Stimulated activated CD4-positive, alpha-beta T cell treated with anti-CD3 and anti-CD28 coated beads, Interleukin-4, amount 100 ng/mL, for 4 hours (primary cell): ENCODE measurements at places on chromosomes 12 and 14.

GRCh38 chr12:468671-469389 is 9.1 kb downstream of the B4GALNT3 start:
- no peak for DNase-seq

GRCh38 chr12:122486805-122487426 is 13.8 kb downstream of the ZCCHC8 start:
- DNase-seq: no peak

GRCh38 chr14:55451950-55452349 is 11.5 kb upstream of the TBPL2 start:
- no peak for DNase-seq

DNA sequence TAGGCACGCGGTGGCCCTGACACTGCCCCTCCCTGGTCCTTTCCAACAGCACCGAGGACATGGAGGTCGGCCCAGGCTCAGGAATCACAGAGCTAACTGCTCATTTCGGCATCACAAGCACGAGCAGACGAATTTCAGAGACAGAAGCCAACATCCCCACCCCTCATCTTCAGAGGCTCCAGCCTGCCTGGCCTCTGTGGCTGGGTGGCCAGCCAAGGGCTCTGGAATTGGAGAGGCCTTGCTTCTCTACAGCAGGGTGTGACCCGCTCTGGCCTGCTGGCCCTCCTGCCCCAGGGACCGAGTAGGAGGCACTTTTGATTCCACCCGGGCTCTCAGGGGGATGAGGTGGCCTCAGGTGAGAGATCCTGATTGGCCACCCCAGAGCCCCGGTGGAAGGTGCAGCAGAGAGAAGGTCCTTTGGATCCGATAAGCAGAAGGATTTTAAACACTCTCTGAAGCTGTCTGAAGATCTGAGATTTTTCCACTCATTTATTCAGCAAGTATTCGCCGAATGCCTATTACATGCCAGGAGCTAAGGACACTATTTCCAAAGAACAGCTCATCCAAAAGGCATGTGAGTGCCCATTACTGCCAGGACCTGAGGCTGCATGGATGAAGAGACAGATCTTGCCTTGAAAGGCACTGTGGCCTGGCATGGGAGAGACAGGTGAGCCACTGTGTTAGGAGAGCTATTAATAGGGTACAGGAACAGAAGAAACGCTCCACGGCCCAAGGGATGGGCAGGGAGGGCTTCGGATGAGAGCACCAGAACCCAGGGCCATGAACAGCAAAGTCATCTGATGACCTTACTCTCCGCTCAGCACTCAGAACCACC is 10.2 kb downstream of the BAG5 start:
- DNase-seq: no peak

GRCh38 chr12:125070112-125070511 is 4.9 kb downstream of the AACS start:
- no peak for DNase-seq

DNA sequence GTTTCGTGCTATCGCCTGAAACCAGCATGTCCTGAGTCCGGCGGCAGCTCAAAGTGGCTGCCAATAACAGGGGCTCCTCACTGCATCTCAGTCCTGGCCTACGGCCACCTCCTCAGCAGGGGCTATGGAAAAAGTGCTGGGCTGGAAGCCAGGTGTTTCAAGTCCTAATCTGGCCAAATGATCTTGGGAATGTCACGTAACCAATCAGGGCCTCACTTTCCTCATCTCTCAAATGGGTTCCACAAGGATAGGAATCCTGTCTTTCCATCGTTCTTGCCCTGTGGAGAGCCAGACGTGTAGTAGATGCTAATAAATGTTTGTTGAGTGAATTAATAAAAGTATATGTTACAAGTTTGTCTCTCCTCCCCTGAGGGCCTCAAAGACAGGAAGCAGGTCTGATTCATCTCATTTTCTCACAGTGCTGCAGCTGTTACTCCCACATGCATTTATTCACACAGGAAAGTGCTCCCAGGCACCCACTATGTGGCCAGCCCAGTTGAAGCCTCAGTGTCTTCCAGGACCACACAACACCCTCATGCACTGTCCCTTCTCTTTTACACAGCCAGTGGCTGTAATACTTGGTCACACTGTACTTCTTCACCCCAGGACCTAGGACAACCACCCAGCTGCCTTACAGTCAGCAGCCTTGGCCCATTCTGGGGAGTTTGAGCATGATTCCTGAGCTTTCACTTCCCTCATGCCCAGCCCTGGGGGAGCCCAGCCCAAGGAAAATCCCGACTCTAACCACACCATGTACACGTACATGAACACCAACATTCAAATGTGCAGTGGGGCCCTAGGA is 5.0 kb downstream of the CMKLR1 start:
- DNase-seq: no peak

- DNase-seq: no peak
Measured at GRCh38 chr14:79543967-79544697, 667.2 kb downstream of the DIO2 start.

DNA sequence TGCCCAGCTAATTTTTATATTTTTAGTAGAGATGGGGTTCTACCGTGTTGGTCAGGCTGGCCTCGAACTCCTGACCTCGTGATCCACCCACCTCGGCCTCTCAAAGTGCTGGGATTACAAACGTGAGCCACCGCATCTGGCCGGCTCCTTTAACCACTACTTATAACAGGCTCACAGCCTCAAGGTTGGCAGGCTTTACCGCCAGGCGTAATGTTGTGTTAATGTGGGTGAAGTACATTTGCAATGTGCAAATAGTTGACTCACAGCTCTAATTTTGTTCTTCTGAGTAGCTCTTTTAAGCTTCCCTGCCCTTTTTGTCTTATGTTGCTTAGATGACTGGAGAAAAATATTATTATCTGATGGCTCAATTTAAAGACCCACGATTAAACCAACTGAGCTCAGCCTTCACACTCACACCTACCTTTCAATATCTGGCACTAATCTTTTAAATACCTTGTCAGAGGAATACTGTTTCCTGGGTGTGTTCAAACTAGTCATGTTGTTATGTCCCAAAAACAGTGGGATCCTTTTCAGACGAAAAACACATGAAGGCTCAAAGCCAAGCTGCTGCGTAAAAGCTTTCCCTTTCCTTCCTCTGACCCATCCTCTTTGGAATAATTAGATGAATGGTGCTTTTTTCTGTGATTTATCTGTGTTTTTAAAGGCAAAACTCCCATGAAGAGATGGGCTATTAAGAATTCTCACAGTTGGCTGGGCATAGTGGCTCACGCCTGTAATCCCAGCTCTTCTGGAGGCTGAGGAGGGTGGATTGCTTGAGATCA is 57.2 kb upstream of the USP44 start:
- DNase-seq: no peak

DNA sequence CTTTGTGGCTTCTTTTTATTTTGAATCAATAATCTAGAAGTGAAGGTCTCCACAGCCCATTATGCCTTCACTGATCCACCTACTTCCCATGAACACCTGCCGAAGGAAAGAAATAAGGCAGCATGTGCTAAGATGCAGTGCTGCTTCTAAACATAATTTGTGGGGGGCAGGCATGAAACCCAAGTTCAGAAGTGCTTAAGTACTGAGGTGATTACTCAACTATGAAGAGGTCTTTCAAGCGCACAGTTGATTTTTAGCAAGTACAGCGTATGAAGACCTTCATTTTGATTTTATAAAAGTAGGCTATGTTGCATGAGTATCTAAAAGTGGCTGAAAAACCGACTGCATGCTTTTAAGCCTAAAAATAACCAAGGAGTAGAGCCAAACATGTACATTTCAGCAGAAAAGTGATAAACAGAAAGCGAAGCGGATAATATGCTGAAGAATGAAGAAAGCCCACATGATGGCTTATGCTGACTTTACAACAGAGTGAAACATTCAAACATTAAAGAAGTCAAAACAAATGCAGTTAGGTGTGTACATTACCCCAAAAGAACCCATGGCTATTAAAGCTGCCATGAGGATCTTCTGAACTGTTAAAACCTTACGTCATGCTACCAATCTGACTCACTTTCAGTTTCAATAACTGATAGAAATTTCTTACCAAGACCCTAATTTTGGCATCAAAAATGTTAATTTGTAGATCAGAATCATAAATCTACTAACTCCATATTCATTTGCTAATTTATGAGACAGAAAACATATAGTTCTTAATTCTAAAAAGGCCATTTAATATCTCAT is 29.3 kb downstream of the KICS2 start:
- DNase-seq: no peak

DNA sequence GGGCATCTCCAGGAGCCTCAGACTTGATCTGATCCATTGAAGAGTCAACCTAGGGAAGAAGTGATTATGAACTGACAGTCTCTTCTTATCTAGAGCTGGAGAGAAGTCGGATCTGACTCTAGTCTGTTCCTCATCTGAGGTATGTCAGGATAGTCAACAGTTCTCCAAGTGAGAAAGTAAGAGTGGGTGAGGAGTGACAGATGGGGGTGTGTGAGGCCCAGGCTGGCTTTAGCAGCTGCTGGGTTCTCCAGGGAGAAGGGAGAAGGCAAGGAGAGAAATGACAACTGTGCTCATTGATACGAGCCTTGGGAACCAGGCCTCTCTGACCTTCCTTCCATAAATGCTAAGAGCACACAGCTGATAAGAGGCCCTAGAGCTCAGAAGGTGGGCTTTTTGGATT is 53.3 kb downstream of the IRAK3 start:
- no peak for DNase-seq

GRCh38 chr12:7638760-7639555 is 26.8 kb downstream of the APOBEC1 start:
- DNase-seq: peak; percentile 56

DNA sequence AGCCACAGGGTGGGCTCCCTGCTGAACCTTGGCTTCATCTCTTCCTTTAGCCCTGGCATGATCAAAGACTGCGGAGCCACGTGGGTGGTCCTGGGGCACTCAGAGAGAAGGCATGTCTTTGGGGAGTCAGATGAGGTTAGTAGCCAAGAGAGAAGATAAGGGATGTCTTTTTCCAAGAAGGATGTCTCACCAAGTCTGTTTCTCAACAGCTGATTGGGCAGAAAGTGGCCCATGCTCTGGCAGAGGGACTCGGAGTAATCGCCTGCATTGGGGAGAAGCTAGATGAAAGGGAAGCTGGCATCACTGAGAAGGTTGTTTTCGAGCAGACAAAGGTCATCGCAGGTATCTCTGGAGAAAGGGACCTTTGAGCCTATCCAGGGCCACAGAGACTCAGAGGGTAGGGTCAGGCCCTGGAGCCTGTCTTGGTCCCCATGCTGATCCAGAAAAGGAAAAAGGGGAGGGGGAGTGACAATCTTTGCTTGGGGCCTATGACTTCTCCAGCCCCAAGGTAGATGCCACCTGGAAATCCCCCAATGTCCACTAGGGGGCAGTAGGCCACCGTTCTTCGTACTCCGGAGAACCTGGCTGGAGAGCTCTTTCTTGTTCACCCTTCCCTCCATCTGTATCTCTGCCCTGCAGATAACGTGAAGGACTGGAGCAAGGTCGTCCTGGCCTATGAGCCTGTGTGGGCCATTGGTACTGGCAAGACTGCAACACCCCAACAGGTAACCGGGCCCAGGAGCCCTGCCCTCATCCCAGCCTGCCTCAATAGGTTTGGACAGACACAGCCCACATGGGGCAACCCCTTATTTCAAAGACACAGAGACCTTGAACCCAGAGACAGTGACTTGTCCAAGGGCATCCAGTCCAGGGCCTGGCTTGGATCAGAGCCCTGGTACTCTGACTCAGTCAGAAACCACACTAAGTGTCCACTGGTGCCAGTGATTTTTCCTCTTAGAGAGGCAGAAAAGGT is 2.0 kb downstream of the TPI1 start:
- peak; percentile 79 for DNase-seq

DNA sequence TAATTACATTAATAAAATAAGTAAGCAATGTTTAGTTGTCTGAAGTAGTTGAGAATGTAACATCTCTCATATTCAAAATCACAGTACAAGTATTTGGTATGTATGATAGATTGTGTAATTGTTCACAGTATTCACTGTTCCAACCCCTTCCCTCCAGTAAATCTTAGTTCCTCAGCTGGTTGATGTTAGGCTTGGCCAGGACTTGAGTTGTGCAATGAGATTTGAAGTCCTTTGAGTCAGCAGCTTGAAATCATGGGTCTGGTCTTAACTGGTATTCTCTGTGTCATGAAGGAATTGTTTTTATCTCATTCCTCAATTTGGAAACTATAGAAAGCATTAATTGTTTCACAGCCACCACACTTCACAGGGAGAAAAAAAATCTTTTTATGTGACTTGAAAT is 477.1 kb downstream of the FSCB start:
- DNase-seq: no peak
